ENCODE measurements at places on chromosomes 13 and 19.

DNA sequence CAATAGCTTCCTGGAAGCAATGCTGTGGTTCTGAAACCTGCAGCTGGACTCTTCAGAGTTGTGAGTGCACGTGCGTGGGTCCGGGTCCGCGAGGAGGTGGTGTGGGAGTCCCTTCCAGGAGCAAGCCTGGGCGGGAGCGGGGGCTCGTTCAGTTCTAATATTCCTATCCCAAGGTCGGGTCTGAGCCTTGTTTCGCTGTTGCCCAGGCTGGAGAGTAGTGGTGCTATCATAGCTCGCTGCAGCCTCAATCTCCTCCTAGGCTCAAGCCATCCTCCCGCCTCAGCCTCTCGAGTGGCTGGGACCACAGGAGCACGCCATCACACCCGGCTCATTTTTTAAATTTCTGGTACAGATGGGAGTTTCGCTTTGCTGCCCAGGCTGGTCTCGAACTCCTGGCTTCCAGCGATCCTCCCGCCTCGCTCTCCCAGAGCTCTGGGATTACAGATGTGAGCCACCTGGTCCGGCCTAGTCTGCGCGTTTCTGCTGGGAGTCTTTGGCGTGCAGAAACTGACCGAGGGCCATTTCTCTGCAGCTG lies 625 bp downstream of the ZFP82 start:
- DNase-seq: no peak

DNA sequence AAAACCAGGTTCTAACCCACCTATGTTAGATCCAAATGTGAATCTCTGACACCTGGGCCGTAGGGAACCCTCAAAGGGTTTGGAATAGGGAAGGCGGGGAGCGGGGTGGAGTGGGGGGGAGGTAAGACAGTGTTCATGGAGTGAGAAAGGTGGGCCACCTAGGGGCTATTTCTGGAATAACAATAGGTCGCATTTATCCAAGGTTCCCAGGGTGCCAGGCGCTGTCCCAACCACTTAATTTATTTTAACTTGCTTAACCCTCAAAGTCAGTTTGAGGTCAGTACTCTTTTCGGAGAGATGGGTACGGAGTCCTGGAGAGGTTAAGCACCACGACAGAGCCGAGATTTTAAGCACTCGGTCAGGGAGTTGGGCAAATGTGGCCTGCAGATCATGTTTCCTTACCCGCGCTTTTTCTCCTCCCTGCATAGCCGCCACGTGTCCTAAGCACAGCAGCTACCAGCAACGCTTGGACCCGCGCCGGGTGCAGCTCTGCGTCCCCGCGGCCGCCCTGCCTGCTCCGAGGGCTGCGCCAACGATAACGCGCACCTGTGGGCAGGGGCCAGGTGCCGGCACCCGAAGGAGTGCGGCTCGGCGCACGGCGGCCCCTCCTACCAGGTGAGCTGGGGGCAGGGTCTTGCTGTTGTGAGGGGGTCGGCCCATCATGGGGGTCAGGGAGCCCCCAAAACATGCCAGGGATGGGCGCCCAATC lies 25.0 kb upstream of the FXYD3 start:
- peak; percentile 84 for DNase-seq

GRCh38 chr19:19427944-19428343 lies 22.5 kb downstream of the GATAD2A start:
- DNase-seq: no peak

DNA sequence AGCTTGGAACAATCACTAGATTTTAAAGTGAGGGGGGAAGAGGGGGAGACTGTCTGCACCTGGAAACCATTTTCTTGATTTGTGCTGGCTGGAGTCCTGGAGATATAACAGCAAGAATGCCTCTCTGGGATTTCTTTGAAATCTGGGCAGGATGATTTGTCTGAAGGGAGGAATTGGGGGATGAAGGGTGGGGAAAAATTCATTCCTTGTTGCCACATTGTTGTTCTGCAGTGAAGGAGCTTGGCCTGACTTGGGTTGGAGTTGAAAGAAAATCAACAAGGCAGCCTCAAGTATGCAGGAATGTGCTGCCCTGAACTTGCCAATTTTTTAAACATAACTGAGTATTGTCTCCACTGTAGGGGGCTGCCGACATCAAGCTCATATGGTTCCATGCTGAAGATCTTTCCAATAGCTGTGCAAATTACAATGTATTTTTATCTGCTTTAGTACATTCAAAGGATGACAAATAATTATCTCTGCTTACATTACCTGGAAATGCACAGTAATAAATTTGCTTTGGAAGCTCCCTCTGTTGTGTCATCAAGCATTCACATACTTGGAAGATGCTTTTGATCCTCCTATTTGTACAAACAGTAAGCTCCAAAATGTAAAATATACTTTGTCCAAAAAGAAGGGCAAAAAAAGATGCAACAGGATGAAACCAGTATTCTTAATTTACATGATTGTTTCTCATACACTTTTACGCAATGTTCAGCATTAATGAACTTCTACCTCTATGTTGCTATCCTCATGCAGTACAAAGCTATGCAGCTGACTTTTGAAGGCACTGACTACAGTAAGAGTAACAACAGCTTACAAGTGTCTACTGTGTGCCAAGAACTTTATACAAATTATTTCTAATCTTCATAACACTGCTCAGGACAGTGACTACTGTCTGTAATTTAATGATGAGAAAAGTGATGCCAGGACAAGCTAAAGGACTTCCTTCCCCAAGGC lies 627.9 kb upstream of the KLF12 start:
- peak; percentile 53 for DNase-seq

GRCh38 chr13:50130123-50130946 lies 115.1 kb downstream of the KCNRG start:
- peak; percentile 40 for DNase-seq

- peak; percentile 1 for DNase-seq
Measured at GRCh38 chr19:10520652-10521318, 3.5 kb upstream of the S1PR5 start.

DNA sequence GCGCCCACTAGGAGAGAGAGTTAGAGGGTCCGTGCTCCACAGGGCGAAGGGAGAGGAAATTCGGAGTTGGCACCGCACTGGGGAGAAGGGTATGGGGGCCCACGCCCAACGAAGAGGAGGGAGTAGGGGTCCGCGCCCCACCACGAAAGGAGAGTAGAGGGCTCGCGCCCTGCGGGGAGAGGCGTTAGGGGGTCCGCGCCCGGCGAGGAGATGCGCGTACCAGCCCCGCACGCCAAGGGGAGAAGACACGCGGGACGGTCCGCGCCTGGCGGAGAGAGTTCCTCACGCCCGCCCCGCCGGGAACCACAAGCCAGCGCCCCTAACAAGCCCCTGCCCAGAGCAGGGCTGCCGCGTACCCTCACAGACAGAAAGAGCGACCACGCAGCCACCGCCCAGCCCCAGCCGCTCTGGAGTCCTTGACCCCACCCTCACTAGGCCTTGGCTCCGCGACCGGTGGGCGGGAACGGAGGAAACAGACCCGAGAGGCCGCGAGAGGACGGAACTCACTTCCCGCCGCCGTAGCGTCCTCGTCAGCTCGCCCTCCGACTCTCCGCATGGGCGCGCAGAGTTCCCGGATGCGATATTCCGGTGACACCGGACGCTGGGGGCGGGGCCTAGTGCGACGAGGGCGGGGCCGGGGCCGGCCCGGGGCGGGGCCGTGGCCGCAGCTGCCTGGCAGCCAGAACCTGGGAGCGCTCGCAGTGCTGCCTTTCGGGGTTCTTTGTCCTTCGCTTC lies 20.0 kb upstream of the ZSCAN18 start:
- DNase-seq: no peak

DNA sequence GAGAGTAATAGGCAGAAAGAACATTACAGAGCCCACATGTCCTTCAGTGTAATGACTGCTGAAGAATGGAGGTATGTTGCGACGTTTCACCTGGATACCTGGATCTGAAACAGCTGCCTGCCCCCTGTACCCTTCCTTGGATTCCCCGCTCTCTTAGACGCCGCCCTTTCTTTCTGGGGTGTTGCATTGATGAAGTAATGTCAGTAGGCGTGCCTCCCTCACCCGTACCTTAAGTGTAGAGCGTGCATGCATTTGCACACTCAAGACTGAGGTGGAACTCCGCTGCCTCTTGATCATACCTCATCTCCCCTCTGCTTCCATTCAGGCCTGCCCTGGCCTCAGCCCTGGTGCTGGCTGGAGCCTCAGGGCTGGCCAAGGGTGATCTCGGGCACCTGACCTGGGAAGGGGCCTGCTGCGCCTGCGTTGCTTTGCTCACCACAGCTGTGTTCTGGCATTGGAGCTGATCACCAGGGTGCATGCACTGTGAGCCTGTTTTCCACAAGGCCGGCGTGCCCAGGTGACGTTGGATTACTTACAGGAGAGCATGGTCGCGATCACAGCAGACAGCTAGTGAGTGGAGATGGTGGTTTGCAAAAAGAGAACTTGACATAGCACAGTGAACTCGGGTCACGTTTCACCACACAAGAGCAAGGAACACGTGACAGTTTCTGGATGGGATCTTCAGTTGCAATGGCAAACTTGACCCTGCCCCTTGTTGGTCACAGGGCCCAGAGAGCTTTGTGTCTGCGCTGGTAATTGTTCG lies 99.0 kb downstream of the ARHGEF7 start:
- no peak for DNase-seq

GRCh38 chr13:37067874-37068273 lies 8.4 kb upstream of the SUPT20H start:
- no peak for DNase-seq

Measured in AG08395 (cell line).